Urothelium cell line (cell line): ENCODE measurements at places on chromosomes 7 and 10.

GRCh38 chr7:105806592-105807447 is 69.6 kb downstream of the ATXN7L1 start:
- DNase-seq, result peak; percentile 89

DNA sequence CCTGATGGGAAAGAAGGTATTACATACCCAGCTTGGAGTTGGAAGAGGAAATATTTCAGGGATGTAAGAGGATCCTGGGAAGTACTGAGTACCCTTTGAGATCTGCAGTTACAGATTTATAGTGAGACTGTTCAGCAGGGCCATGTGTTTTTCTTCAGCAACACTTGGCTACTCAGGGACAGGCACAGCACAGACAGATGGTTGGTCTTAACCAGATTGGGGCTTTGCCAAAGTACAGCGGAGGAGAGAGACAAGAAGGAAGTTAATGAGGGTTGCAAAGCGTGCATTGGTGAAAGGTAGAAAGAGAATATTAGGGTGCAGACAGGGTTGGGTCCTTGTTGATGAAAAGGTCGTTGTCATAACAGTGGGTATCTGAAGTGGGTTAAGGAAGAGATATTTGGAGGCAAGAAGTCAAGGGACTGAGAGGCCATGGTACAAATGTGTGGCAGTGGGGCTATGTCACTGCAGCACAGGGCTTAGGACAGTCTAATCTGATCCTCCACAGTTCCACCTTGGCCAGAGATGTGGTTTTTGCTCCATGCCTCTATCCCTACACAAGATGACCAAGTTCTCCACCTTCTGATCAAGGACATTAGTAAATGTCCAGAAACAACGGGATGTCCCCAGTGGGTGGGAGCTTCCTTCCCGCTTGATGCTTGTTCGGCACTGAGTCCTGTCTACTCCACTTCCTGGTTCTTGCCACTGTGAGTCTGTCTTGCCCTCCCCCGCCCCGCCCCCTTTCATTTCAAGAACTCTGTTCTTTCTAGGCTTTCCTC is 18.9 kb upstream of the DNAJC1 start:
- DNase-seq, result no peak

- DNase-seq, result no peak
Measured at GRCh38 chr10:31268444-31269303, 50.3 kb upstream of the ZEB1 start.

DNA sequence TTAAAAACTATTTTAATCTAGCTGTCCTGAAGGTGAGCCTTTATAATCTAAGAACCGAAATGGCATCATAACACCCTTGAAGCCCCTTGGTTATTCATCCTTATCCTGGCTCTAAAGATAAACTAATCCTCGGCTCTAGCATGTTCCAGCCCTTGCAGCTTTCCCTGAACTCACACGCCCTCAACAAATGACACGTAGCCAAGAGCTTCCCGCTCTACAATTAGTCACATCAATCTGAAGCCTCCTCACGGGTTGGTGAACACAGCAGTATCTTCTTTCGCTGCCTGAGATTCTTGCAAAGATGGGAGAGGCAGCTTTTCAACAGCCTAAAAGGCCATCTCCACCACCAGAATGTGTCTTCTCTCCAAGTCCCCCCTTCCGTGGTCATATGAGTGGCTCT is 4.1 kb downstream of the FRMD4A start:
- no peak for DNase-seq

DNA sequence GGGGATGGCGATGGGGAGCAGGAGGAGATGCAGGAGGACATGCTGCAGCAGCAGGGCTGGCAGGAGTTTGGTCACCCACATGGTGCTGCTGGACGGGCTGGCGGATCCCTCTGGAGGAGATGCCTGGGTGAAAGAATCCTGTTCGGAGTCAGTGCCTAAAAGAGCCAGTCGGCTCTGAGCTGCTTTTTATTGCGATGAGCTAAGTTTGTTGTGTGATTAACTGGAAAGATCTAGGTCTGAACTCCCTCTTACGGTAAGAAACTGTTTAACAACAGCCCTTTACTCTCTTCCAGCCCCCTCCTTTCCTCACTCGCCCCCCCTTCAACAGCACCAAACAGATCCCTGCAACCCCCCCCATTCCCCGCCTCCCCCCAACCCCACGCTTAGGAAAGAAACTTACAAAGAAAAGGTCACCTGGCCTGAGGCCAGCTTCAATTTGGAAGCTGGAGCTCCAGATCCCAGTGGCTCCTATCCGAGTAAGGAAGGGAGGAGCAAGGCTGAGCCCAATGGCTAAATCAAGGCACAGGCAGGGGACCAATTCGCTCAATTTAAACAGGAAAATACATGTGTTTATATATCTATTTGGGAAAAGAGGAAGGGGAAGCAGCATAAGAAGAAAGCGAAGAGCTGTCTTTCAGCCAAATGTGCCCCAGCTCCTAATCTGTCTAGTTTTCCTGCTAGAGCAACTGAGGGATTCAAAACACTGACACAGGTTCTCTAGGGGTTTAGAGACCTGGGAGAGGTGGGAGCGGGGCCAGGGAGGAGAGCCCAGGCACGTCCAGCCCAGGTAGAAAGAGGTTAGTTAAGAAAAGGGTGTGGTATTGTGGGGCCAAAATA is at the start of gene HGF:
Gene HGF, minus strand, starts transcription at position 157 of the 837 bp plus-strand sequence. Its CDS starts 76 bp downstream, at position 81.
- peak; percentile 30 for DNase-seq

DNA sequence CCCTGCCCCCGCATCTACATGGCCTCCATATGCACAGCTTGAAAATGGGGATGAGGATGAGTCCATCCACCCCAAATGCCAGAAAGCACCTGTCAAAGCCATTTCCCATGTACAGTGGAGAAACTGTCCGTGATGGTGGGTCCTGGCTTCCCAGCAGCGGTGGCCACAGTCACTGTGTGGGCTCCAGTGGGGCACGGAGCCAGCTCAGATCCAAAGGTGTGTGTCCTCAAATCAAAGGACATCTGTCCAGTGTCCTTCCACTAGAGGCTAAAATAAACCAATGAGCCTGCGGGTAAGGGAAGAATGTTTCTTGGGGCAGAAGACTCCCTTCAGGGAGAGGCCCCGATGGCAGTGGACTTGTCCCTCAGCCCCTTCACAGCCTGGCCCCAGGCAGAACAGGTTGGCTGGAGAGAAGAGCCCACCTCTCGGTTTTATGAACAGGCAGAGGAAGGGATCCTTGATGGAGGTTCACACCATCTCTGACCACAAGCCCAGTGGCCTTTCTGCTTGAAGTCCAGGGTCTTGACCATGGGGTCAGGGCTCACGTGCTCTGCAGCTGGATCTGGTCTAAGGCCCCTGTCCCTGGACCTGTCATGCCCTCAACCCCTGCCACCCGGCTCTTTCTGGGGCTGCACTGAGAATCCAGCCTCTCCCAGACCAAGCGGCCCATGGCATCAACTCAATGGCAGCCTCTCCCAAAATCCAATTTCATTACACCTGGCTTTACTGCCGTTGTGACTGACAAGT is 106.9 kb downstream of the TCERG1L start:
- no peak for DNase-seq

DNA sequence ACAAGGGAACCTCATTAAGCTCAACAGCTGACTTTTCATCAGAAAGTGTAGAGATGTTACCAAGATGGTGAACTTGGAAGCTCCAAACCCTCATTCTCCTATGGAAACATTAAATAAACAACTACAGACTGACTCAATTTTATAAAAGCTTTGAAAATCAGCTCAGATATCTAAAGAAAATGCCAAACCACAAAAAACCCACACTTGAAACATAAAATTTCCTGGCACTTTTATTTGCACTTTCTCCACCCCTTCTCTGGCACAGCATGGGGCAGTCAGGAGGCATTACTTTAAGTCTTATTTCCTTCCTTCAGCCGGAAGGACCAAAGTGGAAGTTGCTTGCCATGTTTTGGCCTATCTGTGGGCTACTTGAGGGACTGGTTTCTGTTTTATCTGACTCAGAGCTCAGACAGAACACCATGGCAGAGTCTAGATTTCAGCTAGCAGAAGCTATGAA is 114.7 kb downstream of the ODAD2 start:
- DNase-seq, result no peak

GRCh38 chr7:136030867-136031318 is 53.7 kb upstream of the MTPN start:
- DNase-seq, result no peak

DNA sequence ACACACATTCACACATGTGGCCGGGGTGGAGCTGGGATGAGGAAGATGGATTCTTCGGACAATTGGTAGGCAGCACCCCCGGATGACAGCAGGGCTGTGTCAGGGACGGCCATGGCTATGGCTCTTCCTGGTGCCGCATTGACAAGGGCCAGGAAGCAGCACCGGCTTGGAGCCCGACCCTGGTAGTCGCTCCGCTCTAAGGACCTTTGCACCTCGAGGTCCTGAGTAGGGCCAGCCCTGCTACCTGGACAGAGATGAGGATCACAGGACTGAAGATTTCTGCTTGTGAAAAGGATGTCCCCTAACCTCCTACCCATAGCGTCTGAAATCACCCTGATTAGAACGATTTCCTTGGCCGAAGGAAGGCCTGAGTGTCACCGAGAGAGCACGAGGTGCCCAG is 134.1 kb downstream of the ADARB2 start:
- no peak for DNase-seq

GRCh38 chr10:43299579-43299978 is 32.7 kb upstream of the RASGEF1A start:
- no peak for DNase-seq

- DNase-seq, result no peak
Measured at GRCh38 chr7:131355917-131356777, 28.5 kb downstream of the MKLN1 start.

- no peak for DNase-seq
Measured at GRCh38 chr10:23199768-23200511, 7.8 kb downstream of the PTF1A start.

- no peak for DNase-seq
Measured at GRCh38 chr7:27031289-27032172, 64.3 kb downstream of the HOXA1 start.

- no peak for DNase-seq
Measured at GRCh38 chr10:120572307-120572706, 115.3 kb downstream of the PLPP4 start.

GRCh38 chr10:42753507-42754154 is 29.0 kb upstream of the BMS1 start:
- peak; percentile 52 for DNase-seq

DNA sequence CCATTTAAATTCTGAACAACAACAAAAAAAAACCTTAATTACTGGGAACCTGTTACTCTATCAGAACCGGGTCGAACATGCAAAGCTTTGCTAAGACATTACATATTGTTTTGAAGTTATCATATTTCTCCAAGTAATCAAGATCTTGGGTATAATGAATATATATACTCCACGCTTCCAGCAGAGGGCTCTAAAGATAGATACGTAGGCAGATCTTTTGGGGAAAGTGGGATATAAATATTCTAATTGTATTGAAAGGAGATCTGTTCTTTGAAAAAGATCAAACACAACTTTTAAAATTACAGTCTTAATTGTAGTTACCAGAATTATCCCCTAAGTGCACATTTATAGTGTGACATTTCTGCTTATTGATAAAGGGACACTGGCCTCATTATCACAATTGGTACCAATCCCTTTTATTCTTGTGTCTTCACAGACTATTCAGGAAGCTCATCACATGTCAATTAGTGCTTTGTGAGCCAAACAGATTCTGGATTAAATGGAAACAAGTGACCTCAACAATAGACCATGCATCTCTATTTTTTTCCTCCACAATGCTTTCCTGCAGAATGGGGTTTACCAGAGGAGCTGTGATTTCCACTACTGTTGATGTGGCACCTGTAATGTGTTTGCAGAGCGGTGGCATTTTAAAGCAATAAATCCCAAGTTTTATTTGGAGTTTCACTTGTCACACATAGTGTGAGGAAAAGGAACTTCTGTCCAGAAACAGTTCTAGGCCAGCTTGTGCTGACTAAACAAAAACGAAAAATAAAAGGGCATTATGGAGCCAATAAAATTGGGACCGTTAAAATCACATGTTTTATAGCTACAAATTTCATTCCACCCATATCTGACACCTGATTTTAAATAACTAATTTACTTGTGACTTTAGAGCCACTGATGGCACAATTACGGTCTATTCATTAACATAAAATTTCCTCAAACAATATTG is 122.4 kb downstream of the CTTNBP2 start:
- peak; percentile 6 for DNase-seq

DNA sequence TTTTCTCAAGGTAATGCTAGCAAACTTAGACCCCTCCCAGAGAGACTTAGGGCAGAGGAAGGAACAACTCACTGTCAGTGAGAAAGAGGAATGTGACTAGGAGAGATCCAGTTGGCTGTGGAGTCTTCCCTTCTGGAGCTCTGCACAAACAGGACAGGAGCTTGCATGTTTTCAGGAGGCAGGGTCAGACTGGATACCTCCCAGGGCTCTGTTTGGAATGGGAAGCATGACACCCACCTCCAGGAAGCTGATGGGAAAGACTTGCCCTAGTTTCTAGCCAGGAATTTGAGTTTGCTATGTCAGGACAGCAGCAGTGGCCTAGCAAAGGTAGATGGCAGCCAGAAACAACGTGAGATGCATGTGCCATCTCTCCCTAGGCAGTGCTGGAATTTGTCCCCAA is 40.6 kb downstream of the GHRHR start:
- DNase-seq, result no peak

- no peak for DNase-seq
Measured at GRCh38 chr10:132921818-132922807, 20.3 kb downstream of the CFAP46 start.
